ENCODE measurements at places on chromosomes 1 and 21.

GRCh38 chr1:36924282-36924811, 110.0 kb downstream of the GRIK3 start:
- DNase-seq = peak; percentile 20

- no peak for DNase-seq
Measured at GRCh38 chr1:151391079-151391563, 8.3 kb upstream of the PSMB4 start.

GRCh38 chr21:32101277-32101676, 177.6 kb downstream of the MIS18A start:
- DNase-seq = no peak

DNA sequence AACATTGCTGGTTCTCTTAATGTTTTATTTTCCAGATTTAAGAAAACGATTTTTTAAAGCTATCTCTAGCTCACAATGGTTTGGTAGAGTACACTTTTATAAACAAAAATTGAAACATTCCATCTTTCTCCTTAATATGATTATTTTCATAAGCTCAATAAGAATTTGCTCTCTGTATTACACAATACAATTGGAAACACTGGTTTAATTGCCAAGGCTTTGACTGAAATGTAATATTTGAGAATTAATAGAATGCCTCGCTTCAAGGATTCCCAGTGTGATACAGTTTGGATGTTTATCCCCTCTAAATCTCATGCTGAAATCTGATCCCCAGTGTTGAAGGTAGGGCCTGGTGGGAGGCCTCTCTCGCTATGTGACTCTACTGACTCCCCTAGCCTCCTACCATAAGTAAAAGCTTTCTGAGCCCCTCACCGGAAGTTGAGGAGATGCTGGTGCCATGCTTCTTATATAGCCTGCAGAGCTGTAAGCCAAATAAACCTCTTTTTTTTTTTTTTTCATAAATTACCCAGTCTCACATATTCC, 67.4 kb downstream of the DDAH1 start:
- no peak for DNase-seq

GRCh38 chr1:236716160-236716559, 29.9 kb downstream of the ACTN2 start:
- no peak for DNase-seq

GRCh38 chr21:39330001-39330400, 16.6 kb upstream of the BRWD1 start:
- no peak for DNase-seq

- DNase-seq = peak; percentile 69
Measured at GRCh38 chr1:19715334-19716203, 50.9 kb downstream of the HTR6 start.

- peak; percentile 66 for DNase-seq
Measured at GRCh38 chr21:44455524-44456213, 359 bp downstream of the LRRC3 start.

- no peak for DNase-seq
Measured at GRCh38 chr21:39325458-39325857, 12.0 kb upstream of the BRWD1 start.

DNA sequence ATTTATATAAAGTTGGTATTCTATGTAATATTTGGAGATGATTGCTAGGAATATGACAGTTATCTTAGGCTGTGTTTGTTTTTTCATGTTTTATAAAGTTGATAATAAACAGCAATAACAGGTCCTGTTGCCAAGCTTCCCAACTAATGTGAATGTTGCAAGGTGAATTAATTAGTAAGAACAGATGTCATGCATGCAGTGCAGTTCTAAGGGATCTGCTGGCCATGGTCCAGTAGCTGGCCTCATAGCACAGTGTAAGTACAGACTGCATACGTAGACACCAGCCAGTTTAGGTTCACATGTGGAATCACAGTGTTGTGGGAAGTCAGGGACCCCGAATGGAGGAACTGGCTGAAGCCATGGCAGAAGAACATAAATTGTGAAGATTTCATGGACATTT, 478.2 kb downstream of the NEGR1 start:
- no peak for DNase-seq

- DNase-seq = no peak
Measured at GRCh38 chr1:220123889-220124288, 30.0 kb downstream of the IARS2 start.

GRCh38 chr1:239735111-239735510, 348.7 kb downstream of the CHRM3 start:
- DNase-seq = no peak

DNA sequence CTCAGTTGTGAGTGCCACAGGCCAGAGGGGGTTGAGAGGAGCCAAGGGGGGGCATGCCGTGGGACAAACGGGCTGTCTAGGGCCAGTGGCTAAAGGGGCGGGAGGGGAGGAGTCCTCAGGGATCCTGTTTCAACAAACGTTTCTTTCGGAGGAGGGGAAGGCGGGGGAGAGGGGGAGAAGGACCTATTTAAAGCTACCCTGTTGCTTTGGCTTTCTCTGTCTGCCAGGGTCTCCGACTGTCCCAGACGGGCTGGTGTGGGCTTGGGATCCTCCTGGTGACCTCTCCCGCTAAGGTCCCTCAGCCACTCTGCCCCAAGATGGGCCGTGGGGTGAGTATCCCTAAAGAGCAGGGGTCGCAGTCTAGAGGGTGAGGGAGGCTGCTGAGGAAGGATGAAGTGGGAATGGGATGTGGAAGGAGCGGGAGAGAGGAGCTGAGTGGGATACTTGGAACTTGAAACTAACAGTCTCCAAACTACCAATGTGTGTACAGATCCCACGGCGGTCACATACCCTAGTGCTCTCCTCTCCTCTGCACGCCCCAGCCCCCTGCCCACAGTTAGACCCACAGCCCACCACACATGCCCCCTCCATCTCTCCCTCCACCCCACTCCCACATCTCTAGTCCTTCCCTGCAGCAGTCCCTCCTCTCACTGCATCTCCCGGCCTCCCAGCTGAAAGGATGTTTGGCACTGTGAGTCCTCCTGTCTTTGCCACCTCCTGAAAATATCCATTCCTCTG, at the start of gene ATP1A2:
TSS of gene ATP1A2 (plus strand) at position 215 of the 738 bp plus-strand sequence. CDS start at position 318, 103 bp downstream.
- no peak for DNase-seq

DNA sequence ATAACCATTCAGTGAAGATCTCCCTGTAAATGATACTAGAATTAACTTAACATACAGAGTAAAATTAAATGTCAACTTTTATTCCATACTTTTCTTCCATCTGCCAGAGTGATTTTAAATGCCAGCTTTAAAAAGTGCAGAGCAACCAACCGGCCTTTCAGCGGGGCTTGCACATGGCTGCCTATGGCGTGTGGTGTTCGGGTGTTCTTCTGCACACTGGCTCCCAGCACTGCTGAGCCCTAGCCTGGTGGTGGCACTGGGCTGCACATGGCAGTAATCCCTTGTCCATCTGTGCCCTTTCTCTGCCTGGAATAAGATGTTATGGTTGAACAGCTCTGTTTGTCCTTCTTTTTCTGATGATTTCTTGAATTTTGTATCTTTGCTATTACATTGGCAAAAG, 156.3 kb downstream of the SNX7 start:
- DNase-seq = no peak

GRCh38 chr1:29444782-29445729, 208.7 kb downstream of the PTPRU start:
- DNase-seq = no peak

DNA sequence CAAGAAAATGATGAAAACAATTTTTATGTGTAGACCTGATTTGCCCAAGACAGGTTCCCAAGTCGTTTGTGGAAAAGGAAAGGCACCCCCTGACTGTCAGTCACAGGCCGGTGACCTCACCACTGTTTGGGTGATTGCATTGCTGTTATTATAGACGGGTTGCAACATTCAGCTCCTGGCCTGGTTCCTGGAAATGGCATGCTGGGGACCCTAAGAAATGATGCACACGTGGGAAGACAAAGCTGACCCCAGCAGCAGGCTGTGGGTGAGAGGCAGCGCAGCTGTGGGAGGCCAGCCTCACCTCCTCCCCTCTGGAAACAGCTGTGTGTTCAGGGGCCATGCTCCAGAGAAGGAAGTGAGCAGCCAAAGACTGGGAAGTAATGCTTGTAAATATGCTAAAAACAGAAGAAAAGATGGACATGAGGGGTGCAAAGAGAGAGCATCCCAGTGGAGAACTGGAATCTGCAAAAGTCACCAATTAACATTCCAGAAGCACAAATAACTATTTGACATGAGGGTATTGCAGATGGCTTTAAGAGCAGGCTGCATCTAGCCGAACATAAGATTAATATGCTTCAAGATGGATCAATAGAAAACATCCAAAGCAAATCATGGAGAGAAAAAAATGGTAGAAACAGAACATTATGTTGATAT, 23.4 kb upstream of the ABCG1 start:
- DNase-seq = no peak

GRCh38 chr1:236421022-236421421, 26.9 kb downstream of the EDARADD start:
- DNase-seq = no peak

GRCh38 chr1:11802973-11803885, 2.5 kb downstream of the MTHFR start:
- peak; percentile 42 for DNase-seq

- no peak for DNase-seq
Measured at GRCh38 chr21:38658511-38658910, 147.2 kb upstream of the ETS2 start.

GRCh38 chr21:45265721-45266517, 21.8 kb downstream of the POFUT2 start:
- no peak for DNase-seq

DNA sequence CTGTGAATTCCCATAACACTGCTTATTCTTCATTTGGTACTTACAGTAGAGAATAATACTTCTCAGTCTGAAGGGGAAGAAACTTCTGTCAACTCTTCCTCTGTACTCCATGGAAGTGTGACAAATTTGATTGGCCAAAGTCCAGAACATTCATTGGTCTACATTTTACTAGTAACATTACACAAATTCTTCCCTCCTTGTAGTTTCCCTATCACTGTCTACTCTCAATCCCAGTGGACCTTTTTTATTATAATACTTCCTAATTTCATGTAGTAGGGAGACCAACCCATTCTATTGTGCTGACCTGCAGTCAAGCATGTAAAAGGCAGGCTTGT, 74.7 kb downstream of the ALG6 start:
- no peak for DNase-seq

DNA sequence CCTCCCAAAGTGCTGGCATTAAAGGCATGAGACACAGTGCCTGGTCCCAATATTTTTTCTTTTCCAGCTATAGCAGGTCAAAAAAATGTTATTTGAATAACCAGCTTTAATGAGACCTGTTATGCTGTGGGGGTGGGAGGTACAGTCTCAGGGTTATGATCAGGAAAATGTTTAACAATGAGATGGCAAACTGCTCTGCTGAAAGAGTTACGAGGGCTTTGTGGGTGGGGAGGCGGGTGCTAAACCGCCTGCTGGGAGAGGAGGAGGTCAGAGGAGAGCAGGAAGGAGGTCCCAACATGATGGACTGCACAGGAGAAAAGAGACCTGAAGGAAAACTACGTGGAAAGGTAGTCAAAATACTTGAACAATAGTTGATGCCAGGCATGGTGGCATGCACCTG, 126.0 kb upstream of the B3GALT2 start:
- DNase-seq = no peak

GRCh38 chr1:210650403-210650802, 321.7 kb downstream of the HHAT start:
- no peak for DNase-seq

DNA sequence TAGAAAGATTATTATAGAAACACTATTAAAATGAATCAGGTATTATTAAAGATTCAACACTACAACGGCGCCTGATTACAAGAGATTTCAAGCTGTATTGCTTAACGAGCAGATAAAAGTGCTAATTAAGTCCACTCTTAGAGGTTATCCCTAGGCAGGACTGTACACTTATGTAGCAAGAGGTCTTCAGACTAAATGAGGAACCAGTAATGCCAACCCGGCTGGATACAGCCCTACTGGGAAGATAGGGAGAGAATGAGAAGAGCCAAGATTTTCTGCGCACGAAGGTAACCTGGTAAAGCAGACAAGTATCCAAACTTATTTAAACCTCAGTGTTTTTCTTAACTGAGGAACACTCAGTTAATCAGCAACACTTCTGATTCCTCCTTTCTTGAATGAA, 115.7 kb upstream of the HIVEP3 start:
- no peak for DNase-seq

DNA sequence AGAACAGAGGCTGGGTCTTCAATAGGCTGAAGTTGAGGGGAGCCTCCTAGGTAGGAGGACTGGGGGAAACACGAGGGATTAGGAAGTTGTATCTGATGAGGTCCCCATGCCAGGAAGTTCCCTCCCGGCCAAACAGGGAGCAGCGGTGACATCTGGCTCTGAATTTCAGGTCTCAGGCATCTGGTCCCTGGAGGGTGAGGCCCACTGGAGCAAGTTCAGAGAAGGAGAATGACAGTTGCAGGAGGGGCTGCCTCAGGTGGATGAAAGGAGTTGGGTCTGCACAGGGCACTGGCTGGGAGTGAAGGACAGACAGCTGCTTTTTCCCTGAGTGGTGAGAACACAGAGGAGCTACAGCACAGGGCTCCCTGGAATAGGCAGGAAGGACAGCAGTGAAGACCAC, 9.1 kb downstream of the TMEM9 start:
- DNase-seq = no peak

DNA sequence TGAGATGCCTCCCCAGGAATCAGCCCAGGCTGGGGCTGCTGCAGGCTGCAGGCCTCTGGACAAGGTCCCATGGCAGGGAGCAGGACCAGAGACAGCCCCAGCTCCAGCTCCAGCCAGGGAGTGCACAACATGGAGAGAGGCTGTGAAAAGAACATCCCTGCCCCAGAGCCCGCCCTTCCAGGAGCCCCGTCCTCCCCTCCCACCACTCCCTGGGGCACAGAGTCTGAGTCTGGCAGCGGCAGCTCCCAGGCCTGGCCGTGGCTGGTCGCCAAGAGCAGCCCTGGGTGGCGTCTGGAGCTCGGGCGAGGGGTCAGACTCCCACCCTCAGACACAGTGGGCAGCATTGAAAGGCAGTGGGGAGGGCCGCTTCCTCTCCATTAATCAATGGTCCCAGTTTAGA, 37.8 kb downstream of the MEGF6 start:
- no peak for DNase-seq

DNA sequence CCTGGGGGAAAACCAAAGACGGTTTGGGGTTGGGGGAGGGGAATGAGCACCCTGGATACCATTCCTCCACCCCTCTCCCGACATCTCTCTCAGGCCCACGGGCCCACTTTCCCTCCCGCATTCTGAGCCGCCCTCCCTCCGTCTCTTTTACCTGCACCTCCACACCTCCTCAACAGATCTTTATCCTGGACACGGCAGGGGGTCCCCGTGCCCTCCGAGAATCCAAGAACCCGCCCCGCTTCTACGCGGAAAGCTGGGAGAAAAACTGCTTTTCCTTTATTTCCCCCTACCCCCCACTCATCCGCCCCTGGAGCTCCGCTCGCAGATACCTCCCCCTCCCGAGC, 108.8 kb downstream of the NAV1 start:
- no peak for DNase-seq

- no peak for DNase-seq
Measured at GRCh38 chr1:79043506-79043905, 37.0 kb upstream of the ADGRL4 start.

All from memory B cell (primary cell).